Ureter (tissue), 1 donor: ENCODE measurements at places on chromosomes 1 and 21.

GRCh38 chr1:56837244-56837939 lies 17.2 kb upstream of the C8A start:
- DNase-seq: no peak

DNA sequence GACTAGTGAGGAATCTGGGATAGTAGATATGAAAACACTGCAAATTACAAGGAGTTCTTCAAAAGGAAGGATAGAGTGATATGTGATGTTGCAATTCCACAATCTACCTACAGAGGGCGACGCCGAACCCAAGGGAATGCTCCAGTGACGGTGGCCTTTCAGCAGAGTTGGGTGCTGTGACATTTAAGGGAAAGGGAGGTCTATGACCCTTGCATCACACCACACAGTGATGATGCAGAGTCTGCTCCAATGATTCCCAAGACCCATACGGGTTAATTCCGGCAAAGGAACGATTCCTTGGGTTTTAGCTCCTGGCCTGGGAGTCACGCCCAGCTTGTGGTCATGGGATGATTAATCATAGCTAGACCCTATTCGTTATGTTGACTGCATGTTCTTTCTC lies 123.0 kb upstream of the IGSF21 start:
- no peak for DNase-seq

GRCh38 chr1:244989813-244990212 lies 125.5 kb upstream of the HNRNPU start:
- no peak for DNase-seq

DNA sequence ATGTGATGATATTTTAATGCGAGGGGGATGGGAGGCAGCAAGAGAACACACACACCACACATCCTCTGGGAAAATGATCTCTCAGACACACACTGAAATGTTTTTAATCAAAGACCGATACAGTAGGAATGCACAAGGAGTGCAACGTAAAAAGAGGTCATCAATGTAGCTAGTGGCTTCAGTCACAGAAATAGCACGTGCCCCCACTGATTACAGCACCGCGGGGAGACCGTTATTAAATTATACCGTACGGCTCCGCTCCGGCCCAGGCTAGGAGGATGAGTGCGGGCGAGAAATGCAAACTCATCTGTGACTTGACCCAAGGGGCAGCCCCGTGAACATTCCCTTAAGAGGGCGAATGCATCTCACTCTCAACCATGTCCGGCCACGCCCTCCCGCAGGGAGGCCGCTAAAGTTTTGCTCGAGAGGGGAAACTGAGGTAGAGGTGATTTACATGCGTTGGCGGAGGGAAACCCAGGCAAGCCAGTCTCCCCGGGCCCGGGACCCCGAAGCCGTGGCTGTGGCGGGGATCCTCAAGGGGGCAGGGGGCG lies 552 bp downstream of the UBR4 start:
- DNase-seq: no peak

- no peak for DNase-seq
Measured at GRCh38 chr1:8214501-8215173, 103.3 kb upstream of the SLC45A1 start.

GRCh38 chr1:244675167-244675566 lies 22.2 kb downstream of the DESI2 start:
- DNase-seq: no peak

- DNase-seq: no peak
Measured at GRCh38 chr21:46078978-46079351, 18.9 kb upstream of the COL6A2 start.
